ENCODE measurements at places on chromosomes 1 and 21.
A peak's percentile ranks its signal among the peaks of the same experiment; 100 is the strongest.

- DNase-seq: no peak
Measured at GRCh38 chr21:25494804-25495203, 112.5 kb downstream of the MRPL39 start.

GRCh38 chr21:14768042-14768441, 221.9 kb upstream of the SAMSN1 start:
- DNase-seq: no peak

DNA sequence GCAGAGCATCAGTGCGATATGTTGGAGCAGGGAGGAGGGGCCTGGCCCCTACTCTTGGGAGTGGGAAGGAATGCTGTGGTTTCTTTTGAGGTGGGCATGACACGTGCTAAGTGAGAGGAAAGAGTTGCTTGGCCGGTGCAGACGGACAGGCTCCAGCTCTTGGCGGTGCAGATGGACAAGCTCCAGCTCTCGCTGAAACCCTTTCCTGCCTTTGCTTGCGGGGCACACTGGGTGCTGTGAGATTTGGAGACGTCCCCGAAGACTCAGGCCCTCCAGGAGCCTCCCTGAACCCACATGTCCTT, 15.9 kb downstream of the PDXK start:
- DNase-seq: no peak

- DNase-seq: no peak
Measured at GRCh38 chr1:55474168-55474786, 259.1 kb upstream of the USP24 start.

DNA sequence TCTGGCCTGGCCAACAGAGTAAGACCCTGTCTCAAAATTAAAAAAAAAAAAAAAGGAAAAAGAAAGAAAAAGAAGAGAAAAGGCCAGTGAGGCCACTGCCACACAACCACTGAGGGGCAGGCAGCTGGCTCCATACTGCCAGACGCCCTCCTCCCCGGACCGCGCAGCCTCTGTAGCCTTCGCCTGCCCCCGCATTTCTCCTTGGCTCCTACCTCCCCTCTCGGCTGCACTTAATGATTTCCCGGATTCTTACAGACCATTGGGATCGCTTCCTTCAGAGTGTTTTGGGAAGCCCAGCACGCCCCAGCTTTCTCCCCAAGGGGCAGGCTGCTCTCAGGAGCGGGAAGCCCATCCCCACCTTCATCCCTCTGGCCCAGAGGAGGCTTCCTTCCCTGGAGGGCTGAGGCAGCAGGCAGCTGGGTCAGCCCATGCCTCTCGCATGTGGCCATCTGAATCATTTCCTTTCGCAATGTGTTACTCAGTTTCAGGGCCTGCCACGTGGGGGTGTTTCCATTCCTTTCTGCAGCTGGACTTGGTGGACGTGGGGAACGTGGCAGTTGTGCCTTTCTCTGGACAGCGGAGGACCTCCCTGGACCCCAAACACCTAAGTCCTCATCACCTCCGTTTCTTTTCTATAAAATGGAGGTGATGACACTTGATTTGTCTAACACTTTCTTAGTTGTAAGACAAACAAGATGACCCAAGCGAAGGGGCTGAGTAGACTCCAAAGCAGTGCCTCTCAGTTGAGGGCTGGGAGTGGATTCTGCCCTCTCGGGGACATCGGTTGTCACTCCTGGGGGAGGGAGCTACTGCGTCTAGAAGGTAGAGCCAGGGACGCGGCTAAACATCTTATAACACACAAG, 2.3 kb downstream of the SLC2A5 start:
- DNase-seq: peak; percentile 73

DNA sequence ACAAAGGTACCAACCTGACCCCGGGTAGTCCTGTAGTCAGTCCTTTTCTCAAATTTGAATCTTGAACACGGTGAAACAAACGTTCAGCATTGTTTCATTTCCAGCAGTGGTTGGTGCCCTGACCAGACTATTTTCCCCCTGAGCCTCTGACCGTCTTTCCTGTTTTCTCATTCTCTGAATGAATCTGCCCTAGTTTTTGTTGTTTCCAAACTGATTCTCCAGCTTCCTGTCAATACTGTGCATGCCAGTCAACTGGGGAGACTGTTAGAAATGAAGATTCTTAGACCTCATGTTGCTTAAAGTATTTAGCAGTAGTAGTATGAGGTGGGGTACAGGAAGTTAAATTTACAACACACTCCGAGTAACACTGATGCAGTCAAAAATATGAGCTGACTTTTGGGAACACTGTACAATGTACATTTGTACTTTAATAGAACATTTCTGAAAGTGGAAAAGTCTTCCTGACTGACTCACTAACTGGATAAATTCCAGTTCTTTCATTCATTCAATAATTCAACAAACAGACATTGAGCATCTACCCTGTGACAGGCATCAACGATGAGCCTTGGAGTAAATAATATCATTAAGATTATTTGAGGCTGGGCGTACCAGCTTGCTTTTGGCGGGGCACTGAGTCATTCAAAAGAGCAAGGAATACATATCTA, 26.0 kb upstream of the ZRANB2 start:
- DNase-seq: no peak

- DNase-seq: no peak
Measured at GRCh38 chr1:36253161-36253862, 29.1 kb downstream of the THRAP3 start.

Measured in spleen (tissue), 13 donors.